Hepatocyte (in vitro differentiated cells): ENCODE measurements at places on chromosomes 12 and 14. TPM values are rescaled to one million over a fixed set of nuclear protein-coding genes. Genes with fewer than 3 reads are reported as not detected.

RD3L gene
- polyA plus RNA-seq, result not detected in 2 replicates

CLBA1 gene
- 5.1 and 9.3 TPM in 2 replicates for polyA plus RNA-seq

DNA sequence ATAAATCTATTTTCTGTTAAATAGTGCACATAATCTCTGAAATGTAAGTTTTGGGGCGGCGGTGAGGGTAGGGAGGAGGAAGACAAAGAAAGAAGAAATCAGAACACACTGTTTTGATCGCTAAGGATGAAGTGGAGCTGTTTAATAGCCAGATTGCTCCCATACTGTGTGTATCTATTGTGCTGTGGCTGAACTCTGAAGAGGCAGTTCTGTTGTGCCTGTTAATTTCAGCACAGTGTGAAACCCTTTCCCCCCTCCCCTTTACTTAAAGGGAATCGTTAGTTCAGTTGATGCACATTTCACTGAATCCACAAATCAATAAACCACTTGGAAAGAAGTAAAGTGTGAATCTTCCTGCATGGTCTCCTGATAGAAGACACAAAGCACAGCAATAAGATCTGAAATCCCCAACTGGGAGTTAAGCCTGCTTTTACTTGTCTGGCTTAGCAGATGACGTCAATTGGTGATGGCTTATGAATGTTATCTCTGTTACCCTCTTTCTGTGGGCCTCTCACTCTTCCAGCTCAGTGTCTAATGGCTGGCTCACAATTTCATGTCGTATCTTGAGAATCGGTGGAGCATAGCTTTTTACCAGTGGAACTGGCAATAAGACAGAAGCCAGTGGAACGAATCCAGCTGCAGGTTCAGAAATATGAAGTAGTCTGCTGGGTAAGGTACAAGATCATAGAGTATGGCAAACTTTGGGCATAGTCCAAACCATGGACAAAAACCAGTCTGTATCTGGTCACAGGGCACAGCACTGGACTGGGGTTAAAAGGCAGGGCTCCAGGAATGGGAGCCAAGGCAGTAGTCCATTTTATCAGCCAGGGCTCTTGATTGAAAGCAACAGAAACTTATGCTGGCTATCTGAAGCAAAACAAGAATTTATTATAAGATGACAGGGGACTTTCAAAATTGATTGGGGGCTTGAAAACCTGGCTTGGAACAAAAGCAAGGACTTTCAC, 413.5 kb upstream of the SEL1L start:
- peaks cover 9% of the 10 kb centered on the region for H3K4me1 ChIP-seq
- H3K27ac ChIP-seq, result peak overlapping the region; percentile 88
- no peaks in the 10 kb centered on the region for H3K27me3 ChIP-seq
- DNase-seq, result peak; percentile 51

GRCh38 chr14:63745272-63745671, 17.4 kb upstream of the SGPP1 start:
- no peaks in the 10 kb centered on the region for H3K27me3 ChIP-seq
- H3K4me1 ChIP-seq, result no peaks in the 10 kb centered on the region
- no peak for DNase-seq
- H3K4me3 ChIP-seq, result no peak overlapping the region
- no peaks in the 10 kb centered on the region for H3K36me3 ChIP-seq

GRCh38 chr14:62185078-62185477, 422.9 kb downstream of the SNAPC1 start:
- no peak overlapping the region for H3K4me3 ChIP-seq
- H3K4me1 ChIP-seq, result no peaks in the 10 kb centered on the region
- H3K27me3 ChIP-seq, result no peaks in the 10 kb centered on the region
- H3K36me3 ChIP-seq, result no peaks in the 10 kb centered on the region
- DNase-seq, result no peak

- no peak overlapping the region for H3K4me3 ChIP-seq
- DNase-seq, result no peak
- no peak overlapping the region for H3K27ac ChIP-seq
- H3K4me1 ChIP-seq, result peaks cover 5% of the 10 kb centered on the region
- peaks cover 19% of the 10 kb centered on the region for H3K27me3 ChIP-seq
These were observed 2.9 kb downstream of the BEGAIN start for GRCh38 chr14:100584056-100585031.

DNA sequence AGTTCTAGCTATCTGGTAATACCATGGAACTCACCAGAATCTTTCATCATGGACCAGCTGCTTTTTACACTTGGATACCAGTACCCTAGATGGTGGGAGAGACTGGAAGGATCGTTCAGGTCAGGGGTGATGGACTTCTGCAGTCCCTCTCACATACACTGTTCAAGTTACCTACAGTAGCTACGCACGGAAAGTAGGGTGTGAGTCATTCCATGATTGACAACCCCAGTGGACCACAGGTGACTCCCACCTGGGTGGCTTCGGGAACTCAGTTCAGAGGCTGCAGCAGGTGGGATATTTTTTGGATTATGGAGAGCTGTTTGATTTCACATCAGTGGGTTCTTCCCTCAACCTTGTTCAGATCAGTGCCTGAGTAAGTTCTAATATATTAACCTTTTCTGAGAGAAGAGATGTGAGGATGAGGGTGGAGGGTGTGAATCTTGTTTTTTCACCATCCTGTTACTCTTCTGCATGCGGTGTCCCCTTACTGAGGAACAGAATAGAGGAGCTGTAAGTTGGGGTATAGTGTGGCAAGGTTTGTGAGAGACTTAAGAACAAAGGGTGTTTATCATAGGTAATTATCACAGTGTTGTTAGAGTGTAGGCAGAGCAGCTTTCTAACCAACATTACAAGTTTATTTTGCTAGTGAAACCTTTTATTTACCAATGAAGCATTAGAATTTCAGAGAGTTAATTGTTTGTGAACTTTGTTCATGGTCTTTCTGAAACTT, 39.6 kb downstream of the PRKCH start:
- H3K36me3 ChIP-seq, result no peaks in the 10 kb centered on the region
- H3K27ac ChIP-seq, result no peak overlapping the region
- H3K4me1 ChIP-seq, result no peaks in the 10 kb centered on the region
- no peaks in the 10 kb centered on the region for H3K27me3 ChIP-seq
- DNase-seq, result no peak
- H3K4me3 ChIP-seq, result no peak overlapping the region
